ENCODE measurements at places on chromosomes 2 and 18.

GRCh38 chr2:217063238-217063755, 203.4 kb upstream of the TNP1 start:
- DNase-seq, result no peak

- DNase-seq, result no peak
Measured at GRCh38 chr2:199495147-199495546, 37.4 kb upstream of the SATB2 start.

GRCh38 chr18:23038712-23039111, 96.6 kb upstream of the CABLES1 start:
- no peak for DNase-seq

GRCh38 chr2:37318401-37318800, 6.2 kb downstream of the PRKD3 start:
- no peak for DNase-seq

- DNase-seq, result peak; percentile 68
Measured at GRCh38 chr2:156342254-156343095, 10.0 kb upstream of the NR4A2 start.

GRCh38 chr2:196101325-196101991, 32.8 kb upstream of the DNAH7 start:
- peak; percentile 40 for DNase-seq

GRCh38 chr2:79250656-79251055, 91.1 kb upstream of the REG3A start:
- DNase-seq, result no peak

DNA sequence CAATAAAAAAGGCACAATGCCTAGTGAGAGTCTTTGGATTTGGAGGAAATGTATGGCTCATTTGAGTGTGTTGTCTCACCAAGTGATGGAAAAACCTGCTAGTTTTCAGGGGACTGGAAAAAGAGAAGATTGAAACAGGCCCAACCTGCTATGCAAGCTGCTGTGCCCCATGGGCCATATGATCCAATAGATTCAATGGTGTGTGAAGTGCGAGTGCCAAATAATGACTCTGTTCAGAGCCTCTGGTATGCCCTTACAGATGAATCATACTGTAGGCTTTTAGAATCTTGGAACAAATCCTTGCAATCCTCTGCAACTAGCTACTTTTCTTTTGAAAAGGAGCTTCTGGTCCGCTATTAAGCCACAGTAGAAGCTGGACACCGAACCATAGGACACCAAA, 529.8 kb upstream of the CNTNAP5 start:
- no peak for DNase-seq

DNA sequence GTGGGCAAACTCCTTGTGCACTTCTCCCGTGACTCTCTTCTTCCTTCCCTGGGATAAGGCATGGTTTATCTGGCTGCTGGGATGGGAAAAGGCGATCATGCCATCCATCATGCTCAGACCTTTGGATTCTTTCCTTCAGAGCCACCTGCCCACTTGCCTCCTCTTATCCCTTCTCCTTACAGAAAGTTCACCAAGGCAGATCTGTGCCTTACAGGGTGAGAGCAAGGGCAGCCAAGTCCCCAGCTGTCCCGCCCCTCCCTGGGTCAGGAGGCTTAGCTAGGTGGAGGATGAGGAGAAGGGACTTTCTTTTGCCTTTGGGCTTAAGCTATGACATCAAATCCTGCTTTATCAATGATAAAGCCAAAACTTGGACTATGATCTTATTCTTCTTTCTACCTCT, 47.6 kb downstream of the KCNE4 start:
- DNase-seq, result no peak

DNA sequence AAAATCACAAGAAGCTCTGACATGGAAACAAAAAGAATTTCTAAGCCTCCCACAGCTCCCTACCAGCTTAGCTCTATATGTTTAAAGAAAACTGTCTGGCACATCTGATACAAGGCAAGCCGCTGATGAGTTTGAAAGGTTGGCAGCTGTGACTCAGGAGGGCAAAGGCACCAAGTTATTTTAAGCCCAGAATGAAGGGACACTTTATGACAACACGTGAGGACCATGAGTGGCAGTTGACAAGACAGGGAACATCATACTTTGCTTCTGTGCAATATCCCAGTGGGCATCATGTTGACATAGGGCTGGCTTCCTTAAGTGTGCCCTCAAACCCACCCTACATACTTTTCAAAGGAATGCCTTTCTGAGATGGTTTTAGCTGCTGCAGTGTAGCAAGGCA, 272.9 kb downstream of the CLIP4 start:
- DNase-seq, result no peak

- DNase-seq, result no peak
Measured at GRCh38 chr18:9096007-9096371, 6.5 kb upstream of the NDUFV2 start.

- DNase-seq, result no peak
Measured at GRCh38 chr2:67854103-67854743, 208.6 kb downstream of the C1D start.

- no peak for DNase-seq
Measured at GRCh38 chr2:20781656-20782265, 41.1 kb downstream of the LDAH start.

DNA sequence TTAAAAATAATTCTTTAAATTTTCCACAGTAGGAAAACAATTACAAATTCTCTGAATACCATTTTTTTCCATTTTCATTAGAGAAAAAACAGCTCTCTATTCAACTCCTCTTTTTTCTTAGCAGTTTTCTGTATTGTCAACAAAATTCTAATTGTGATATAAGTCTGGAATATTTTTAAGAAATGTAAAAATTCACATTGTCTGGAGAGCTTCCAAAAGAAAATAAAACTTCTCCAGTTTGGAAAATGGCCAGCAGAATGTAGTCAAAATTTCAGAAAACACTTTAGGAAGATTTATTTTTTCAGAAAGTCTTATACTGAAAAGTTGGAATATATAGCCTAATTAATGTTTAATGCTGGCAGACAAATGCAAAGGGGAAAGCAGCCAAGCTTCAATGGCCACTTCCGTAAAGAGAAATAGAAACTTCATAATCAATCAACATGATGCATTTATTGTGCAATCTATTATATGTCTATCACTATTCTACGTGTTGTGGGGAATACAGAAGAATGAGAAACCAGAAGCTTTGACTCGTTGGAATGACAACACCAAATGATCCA, 733.2 kb upstream of the PKDCC start:
- DNase-seq, result no peak

GRCh38 chr2:11680182-11680900, 10.3 kb upstream of the NTSR2 start:
- no peak for DNase-seq

DNA sequence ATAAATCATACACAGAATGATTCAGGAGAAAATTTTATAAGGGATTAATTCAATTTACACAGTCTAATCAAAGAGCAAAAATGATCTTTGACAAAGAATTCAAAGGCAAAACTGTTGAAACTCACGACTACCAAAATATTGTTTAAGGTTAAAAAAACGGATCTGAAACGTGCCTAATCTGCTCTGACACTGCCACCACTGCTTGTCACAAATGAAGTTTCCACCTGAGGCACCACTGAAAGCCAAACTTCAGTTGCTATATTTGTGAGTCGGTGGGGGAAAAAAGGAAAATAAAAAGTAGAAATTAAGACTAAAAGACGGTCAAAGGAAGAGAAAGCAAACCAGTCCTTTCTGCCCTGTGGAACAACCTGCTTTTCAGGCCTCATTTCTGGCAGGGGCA, 140.6 kb upstream of the DNMT3A start:
- no peak for DNase-seq

GRCh38 chr2:43088143-43089073, 138.0 kb downstream of the ZFP36L2 start:
- DNase-seq, result no peak

DNA sequence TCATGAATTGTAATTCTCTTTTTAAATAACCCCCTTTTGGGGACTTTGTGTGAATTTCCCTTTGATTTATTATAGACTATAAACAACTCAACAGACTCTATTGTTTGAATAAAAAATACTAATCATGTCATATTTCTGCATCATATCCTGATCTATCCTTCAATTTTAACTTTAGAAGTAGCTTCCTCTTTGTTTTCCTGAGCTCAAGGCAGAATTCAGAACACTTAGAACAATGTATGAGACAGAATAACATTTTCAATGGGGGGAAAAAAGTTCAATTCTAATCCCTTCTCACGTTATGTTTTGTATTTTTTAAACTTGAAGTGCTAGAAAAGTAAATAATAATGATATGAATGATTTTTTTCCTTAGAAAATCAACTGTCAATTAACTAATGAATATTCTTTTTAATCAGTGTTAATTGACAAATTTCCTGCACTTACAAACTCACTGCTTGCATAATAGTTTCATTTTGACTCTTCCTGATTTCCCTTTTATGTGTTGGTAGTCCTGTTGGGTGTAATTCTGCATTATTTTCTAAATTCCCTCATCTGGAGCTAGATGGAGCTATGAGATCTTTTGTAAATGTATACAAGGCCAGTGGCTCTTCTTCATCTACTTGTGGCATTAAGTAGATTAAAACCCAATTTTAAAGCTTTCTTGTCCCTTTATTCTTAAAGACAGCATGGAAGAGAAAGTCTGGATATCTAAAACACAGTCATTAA, 326.1 kb downstream of the PARD3B start:
- DNase-seq, result no peak

DNA sequence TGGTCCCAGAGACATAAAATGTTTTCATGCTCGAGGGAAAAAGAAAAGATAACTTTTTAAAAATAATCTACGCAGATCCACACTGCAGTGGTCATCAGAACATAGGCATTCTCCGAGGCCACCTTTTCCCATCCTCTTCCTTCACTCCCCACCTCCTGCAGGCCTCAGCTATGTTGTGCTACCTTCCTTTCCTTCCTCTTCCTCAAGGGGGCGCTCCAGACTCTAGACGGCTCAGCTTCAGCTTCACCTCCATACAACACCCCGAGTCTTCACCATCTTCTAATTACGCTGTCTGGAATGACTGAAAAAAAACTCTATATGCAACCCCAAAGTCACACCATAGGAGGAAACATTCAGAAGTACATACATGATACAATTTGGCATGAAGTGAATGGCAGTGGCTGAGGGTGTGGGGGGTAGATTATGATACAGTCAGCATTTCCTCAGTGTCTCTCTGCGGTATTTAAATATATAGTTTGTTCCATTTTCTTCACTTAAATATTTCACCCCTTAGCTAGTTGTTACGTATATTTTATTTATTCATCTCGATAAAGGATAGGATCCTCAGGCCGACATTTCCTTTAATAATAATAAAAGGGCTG, 583.6 kb downstream of the IRS1 start:
- peak; percentile 19 for DNase-seq

DNA sequence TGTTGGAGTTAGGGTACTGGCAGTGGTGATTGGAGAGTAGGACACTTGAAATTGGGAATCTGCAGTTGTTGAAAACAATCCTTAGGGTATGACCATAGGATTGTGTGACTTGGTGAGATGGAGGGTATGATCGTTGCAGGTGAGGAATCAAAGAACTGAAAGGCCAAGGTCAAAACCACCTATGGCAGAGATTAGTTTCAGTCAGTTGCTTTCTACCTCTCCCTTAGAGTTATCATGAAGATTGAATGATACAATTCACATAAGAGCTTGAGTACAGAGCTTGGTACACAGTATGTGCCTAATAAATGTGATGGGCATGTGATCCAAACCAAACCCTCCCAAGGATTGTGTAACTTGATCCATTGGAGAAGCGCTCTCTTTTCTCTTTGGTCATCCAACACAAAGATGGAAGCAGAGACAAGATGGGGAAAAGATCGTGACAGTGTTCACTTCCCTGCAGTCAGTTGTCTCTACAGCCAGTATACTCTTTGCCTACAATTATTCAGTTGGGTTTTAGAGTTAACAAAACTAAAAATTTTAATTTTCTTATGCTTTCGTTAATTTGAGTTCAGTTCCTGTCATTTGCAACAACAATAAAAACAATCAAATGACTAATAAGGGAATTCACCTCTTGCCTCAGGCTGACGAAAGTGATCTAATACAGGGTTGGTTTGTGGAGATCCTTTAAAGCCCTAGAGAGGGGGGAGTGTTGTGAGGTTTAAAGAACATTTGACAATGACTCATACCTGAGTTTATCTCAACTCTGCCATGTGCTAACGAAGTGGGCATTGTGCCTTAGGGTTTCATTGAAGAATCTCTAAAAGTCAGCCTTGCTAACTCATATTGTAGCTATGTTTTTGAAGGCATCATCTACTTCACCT, 14.8 kb upstream of the SMAD2 start:
- no peak for DNase-seq

GRCh38 chr2:207083361-207084110, 82.2 kb downstream of the KLF7 start:
- no peak for DNase-seq

GRCh38 chr2:18719978-18720775, 130.8 kb upstream of the NT5C1B start:
- no peak for DNase-seq

- DNase-seq, result no peak
Measured at GRCh38 chr18:2236232-2236631, 335.1 kb downstream of the METTL4 start.

DNA sequence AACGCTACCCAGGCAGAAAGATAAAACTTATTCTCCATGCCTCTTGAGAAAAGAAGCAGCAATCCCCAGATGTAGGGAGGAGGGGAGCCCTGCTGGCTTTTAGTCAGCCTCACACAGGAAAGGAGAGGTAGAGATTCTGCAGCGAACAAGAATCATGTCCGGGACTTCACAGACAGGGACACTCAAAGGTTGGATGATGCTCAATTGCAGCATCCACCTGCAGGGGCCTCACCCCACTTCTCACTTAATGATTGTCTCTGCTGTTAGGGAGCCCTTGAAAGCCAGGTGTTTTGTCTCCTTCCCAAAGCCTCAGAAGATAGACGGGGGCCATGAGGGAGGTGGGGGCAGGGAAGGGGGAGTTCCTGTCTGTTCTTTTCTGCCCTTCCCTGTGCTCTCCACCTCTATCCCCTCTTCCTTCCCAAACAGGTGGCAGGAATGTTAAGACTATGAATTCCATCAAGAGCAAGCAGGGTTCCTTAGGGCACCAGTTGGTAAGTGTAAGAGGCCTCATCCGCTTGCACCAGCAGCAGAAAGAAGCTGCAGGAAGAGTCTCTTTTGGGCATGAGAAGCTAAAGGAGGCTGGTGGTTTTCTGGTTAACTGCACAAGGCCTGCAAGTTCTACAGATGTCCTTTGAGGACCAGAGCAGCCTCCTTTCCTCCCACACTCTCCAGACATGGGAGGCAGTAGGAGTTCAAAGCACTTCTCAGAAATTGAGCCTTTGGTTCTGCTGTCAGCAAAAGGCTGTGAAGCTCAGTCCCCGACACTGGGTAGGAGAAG, 154.7 kb upstream of the TNP1 start:
- DNase-seq, result no peak
